IPS DF 19.7 (cell line): ENCODE measurements at places on chromosomes 1 and 21.

DNA sequence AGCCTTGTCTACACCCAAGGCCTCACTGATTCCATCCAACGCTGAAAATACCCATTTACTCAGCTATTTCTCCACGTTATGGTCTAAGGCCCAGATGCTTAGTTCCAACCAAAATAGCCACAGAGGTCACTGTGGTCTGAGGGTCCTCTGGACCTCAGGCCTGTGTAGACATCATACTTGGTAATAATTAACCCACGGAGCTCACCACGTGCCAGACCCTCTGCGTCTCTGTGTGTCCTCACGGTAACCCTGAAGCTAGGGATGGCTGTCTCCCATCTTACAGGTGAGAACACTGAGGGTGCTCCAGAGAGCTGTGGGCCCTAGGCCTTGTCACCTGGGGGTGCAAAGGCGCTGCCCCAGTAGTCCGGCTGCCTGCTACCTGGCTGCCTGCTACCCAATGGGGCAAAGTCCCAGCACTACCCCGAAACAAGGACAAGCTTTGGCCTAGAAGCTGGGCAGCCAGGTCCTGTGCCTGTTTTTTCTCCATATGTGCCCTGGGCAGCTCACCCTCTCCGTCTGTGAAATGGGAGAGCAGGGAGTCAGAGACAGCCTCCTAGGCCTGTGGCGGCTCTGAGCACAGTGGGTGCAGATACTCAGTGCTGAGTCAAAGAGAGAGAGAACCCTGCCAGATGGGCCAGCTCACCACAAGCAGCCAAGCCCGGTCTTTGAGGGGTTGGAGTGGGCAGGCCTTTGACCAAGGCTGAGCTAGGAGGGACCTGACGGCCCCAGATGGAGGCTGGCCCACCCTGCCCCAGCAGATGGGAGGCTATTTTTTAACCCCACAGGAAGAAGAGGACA is 17.0 kb upstream of the RUNX3 start:
- no peak for DNase-seq

DNA sequence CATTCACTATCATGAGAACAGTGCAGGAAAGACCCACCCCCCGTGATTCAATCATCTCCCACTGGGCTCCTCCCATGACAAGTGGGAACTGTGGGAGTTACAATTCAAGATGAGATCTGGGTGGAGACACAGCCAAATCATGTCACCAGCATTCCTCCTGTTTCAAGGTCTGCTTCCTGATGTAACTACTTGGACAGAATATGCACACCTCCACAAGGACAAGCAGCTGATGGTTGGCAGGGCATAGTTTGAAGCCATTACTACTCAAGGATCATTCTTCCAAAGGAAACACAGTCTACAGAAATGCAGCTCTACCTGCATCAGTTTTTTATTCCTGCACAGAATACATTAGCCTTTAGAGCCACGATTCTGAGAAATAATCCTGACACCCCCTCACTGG is 28.5 kb upstream of the RNF2 start:
- no peak for DNase-seq

DNA sequence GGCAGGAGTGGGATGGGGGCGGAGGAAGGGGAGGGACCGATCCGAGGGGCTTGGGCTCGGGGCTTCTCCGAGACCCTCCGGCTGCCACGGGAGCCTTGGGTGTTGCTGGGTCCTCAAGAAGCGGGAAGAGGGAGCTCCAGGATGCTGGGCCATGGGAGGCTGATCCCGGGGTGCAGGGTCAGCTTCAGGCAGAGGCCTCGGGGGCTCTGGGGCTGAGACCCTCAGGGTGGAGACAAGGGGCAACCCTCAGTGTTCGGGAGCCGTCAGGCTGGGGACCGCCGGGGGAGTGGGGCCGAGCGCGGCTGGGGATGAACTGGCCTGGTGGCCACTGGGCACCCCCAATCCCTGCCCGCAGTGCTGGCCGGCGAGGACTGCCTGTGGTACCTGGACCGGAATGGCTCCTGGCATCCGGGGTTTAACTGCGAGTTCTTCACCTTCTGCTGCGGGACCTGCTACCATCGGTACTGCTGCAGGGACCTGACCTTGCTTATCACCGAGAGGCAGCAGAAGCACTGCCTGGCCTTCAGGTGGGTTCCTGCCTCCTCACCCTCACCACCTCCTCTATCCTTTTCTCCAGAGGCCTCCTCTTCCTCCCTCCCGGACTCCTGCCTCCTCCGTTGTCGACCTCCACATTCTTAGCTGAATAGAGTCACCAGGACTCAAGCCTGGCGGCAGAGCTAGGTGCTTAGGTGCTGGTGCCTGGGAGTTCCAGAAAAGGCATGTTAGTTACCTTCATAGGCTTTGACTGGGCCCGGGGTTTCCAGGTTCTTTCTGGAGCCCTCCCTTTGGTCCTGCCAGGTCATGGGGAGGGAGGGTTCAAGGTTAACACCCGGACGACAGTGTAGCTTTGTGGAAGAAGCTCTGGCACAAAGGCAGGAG is 631 bp downstream of the SHISA4 start:
- no peak for DNase-seq

- DNase-seq: no peak
Measured at GRCh38 chr1:43565600-43566360, 35.1 kb downstream of the PTPRF start.

- no peak for DNase-seq
Measured at GRCh38 chr1:50968821-50969610, 1.0 kb upstream of the CDKN2C start.

GRCh38 chr1:180579961-180580611 is 21.3 kb downstream of the OVAAL start:
- no peak for DNase-seq

DNA sequence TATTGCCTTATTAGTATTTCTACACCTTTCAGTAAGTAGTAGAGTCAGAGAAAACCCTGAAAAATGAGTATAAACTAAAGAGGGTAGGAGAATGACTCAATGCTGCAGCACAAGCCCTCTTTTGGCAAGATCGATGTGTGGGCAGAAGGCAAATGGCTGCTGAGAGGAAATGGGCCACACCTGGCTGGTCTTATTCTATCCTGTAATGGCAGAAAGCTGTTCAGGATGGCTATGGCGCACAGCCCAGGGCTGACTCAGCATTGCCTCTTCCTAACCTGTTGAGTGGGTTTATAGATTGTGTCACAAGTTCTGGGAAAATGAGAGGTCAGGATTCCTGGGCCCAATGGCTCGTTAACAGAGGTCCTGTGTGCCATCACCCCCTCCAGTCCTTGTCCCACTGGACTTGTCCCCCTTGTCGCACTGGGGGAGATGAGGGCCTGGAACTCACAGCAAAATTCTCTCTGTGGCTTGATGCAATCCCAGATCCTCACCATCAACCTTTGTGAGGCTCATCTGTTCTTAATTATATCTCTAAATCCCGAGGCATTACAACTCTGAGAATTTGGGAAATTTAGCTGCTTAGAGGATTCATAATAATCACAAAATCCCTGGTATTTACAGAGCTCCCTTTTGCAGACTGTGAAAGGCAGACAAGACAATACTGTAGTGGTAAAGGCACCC is 13.2 kb downstream of the HMGB4 start:
- no peak for DNase-seq

GRCh38 chr1:110218739-110219138 is 8.6 kb downstream of the KCNC4 start:
- no peak for DNase-seq

DNA sequence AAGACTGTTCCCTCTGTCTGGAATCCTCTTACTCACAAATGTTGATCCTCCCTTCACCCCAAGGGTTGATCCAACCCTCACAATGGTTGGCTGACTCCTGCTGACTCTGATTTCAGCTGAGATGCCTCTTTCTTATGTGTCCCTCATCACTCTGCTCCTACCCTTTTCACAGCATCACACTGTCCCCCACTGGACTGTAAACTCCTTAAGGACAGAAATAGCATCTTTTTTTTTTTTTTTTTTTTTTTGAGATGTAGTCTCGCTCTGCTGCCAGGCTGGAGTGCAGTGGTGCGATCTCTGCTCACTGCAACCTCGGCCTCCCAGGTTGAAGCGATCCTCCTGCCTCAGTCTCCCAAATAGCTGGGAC is 97.9 kb upstream of the SYT6 start:
- DNase-seq: no peak
